Non-pigmented ciliary epithelial cell (primary cell): ENCODE measurements at places on chromosomes 3 and 15.

- DNase-seq: no peak
Measured at GRCh38 chr15:36791844-36792571, 212.6 kb downstream of the CDIN1 start.

DNA sequence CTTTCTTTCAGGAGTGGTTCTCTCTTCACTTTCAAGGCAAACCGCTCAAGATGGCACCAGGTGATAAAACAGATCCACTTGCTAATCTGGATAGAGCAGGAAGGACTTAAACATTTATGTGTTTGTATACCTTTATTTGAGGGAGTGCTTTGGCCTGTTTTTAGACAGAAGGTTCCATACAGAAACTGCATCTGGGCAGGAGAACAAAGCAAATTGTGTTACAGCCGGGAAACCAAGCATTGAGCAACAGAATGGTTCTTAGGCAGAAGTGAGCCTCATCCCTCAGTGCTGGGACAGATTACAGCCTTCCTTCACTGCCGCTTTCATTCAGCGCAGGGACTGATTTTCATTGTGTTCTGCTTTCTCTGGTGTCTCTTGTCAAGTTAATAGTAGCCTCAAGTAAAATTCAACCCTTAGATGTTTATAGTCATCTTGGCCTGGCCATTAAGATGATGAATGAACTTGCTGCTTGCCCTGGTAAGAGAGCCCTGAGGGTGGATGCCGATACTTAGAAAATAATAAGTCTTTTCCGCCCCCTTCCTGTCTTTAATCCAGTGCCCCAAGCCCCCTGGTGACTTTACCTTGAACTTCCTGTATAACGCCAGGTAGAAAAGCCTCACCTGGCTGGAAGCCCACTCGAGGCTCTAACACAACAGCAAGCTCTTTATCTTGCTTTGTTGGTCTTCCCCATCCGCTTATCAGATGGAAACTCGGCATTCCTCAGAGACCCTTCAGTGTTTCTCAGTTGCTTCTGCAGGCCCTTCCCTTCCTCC, 168.0 kb upstream of the CTDSPL start:
- no peak for DNase-seq

GRCh38 chr3:8732413-8732812, 1.2 kb upstream of the CAV3 start:
- DNase-seq: no peak

- no peak for DNase-seq
Measured at GRCh38 chr15:64870353-64870752, 28.6 kb downstream of the PLEKHO2 start.

DNA sequence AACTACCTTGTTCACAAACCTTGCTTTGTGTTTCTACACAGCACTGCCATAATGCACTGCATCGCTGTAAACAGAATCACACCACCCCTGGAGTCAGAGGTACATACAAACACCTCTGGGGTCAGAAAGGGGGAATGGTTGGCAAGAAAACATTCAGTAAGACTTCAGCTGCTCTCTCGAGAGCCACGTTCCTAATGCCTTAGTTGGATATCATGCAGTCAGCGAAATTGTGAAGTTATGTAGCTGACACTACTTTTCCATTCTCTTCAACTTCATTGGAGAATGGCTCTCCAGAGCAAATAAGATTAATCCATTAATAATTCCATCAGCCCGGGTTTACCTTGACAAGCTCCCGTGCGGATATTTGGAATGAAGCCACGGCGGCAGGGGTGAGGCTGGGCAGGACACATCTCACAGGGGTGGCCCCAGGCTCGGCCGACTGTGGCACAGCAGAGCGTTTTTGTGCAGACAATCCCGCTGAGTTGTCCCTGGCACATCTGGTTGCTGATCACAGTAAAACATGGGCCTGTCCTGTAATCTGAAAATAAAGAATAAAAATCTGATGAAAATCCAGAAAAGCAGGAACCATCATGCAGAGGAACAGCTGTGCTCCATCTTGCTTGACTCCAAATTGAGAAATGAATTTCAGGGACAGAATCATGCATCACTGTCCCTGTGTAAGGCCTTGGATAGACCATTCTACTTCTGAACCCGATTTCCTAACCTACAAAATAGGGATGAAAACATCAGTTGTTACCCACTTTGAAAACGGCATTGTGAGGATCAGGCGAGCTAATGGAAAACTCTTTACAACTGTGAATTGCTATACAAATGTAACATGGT, 108.0 kb downstream of the FBN1 start:
- no peak for DNase-seq
